ENCODE measurements at places on chromosomes 5 and 9.

DNA sequence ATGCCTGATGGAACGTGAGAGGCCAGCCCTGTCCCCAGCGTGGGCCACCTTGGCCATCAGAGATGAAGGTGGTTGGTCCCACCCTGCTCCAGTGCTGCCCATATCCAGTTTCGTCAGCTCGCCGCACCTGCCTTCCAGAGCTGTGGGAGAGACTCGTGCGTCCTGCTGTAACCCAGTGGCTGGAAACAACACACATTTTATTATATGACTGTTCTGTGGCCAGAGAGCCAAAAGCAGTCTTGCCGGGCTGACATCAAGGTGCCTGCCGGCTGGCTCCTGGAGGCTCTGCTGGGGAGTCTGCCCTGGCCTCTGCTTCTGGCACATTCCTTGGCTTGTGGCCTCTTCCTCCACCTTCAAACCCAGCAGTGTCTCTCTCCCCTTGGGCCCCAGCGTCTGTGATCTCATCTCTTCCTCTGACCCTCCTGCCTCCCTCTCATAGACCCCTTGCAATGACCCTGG lies 94.7 kb downstream of the RXRA start:
- DNase-seq: no peak

- no peak for DNase-seq
These were observed 487.3 kb downstream of the CCDC171 start for GRCh38 chr9:16039988-16040761.

DNA sequence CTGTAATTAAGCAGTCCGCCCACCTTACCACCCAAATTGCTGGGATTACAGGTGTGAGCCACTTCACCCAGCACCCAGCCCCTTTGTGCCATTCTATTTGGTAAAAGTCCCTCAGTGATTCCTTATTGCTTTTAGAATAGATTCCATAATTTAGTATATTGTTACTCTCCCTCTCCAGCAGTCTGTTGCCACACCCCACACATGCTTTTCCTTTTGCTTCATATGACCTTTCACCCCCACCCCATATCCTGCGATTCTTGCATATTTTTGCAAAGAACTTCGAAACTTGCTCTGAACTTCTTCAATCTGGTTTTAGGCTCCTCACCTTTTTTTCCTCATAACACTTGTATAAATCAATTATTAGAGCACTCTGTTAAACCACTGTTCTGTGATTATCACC lies 100.2 kb downstream of the MTREX start:
- DNase-seq: no peak

DNA sequence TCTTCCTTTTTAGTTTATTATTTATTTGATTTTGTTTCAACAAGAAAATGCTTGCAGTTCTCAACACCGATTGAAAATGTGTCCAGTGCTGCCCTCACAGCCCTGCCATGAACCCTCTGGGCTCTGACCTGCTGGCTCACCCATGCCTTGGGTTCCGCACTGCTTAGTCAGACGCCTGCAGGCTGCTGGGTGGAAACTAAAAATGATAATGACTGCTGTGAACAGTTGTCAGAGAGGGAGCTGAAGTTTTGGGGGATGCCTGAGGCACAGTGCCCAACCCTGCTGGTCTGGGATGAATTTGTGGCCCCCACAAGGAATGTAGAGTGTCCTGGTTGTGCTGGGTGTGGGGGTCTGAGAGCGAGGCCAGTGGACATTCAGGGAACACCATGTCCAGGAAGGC lies 22.2 kb upstream of the CFAP157 start:
- DNase-seq: no peak

DNA sequence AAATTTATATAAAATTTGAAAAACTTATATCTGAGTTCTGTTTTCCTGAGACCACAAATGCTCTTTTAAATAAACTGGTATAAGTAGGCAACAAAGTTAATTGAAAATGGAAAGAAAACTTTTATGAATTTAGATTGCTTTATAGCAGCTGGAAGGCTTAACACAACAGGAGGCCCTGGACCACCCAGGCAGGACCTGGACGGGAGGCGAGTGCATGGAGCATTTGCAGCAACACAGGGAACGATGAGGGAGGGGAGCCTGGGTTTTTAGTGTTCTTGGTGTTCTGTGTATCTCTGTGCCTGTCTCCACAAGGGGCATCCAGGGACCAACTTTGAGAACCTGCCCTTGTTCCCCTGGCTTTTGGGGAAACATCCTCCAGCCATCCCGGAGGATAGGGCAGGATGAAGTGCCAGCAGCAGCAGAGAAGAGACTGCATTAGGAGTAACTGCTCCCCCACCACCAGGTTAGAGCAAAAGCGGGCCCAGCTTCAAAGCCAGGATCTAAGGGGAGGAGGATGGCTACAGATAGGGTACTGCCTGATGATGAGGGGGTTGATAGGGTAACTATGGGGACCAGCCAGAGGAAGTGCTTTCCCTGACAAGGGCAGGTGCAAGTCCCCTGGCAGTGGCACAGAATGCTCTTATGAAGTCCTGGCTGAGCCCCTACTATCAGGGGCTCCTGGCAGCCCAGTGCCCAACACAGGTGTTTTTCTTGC lies 6.7 kb upstream of the SPATA31E1 start:
- no peak for DNase-seq

GRCh38 chr5:31983851-31984250 lies 190.3 kb downstream of the GOLPH3 start:
- DNase-seq: no peak

DNA sequence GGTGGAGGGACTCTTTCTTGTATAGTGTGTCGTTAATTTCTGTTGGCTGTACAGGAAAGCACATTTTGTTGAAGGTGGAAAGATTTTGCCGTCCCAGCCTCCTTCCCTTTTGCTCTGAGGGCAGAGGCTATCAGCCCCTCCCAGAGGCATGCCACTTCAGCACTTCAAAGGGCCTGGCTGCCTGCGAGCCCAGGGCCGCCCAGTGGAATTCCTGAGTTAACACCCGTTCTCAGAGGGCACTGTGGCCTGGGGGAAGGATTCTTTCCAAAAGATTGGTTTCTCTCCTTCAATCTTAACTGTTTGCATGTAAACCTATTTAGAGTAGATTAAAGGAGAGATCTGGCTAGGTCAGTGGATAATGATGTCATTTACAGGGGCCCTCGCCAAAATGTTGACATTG lies 238.6 kb downstream of the FANCC start:
- peak; percentile 14 for DNase-seq

GRCh38 chr9:92790542-92791527 lies 26.2 kb upstream of the BICD2 start:
- DNase-seq: peak; percentile 75

DNA sequence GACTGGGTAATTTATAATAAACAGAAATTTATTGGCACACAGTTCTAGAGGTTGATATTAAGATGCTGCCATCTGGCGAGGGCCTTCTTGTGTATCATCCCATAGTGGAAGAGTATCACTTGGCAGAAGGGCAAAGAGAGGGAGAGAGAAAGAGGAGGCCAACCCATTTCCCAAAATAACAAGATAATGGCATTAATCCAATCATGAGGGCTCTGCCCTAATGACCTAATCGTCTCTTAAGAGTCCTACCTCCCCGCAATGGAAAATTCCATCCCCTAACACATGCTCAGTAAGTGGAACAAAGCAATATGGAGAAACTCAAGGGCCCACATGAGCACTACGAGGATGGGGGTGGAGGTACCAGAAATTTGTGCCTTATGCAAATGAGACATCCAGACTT lies 17.6 kb upstream of the VDAC1 start:
- DNase-seq: no peak

DNA sequence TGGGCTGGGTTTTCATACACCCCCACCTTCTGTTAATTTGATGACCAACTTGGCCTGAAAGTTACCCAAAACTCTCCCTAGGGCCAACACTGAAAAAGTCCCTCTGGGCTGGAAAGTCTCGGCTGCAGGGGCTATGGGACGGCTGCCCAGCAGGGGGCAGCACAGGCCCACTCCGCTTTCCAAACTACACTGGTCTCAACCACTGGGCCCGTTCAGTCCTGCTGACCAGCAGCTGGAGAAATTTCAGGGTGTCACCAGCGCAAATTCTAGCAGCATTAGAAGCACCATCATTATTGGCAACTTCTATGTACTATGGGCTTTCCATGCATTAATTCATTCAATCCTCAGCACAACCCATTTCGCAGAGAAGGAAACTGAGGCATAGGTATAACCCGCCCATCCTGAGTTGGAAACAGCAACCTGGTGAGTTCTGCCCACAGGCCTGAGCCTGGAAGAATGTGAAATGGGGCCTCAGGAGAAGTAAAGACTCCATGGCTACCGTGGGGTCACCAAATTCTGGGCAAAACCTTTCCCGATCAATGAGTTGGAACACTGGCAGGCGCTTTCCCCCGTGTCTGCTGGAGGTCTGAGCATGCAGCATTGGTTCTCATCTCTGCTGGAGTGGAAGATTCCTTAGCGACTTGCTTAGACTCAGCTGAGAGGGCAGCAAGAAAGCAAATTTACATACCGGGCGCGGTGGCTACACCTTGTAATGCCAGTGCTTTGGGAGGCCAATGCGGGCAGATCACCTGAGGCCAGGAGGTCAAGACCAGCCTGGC lies 9.7 kb downstream of the ORM2 start:
- DNase-seq: peak; percentile 90

DNA sequence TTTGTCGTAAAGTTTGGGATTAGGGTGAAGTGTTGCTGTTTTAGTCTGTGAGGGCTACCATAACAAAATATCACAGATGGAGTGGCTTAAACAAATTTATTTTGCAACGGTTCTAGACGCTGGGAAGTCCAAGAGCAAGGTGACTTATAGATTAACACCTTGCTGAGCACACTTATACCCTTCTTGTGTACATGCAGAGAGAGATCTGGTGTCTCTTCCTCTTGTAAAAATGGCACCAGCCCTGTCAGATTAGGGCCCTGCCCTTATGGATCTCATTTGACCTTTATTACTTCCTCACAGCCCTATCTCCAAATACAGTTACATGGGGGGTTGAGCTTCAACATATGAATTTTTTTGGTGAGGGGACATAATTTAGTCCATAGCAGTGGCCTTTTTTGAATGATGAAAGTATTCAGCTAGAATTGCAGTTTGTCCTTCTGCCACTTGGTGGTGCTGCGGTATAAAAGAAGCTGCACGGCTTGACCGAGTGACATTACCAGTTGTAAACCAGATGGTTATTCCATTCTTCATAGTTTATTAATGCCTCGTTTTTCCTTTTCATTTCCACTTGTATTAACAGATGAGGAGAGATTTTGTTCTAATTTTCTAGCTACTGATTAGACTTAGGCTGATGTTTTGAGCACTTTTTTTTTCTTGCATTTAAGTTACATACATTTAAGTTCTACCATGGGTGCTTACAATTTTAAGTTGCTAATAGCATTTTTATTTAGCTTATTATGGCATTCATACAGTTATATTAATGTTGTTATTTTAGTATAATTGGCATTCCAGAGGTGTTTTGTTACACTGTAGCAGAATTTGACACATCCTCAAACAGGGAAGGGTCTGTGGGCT lies 19.4 kb downstream of the DCP2 start:
- DNase-seq: peak; percentile 55

GRCh38 chr5:69270840-69271239 lies 36.2 kb downstream of the CDK7 start:
- DNase-seq: no peak

- DNase-seq: no peak
These were observed 49.3 kb downstream of the GADD45G start for GRCh38 chr9:89654025-89654662.

GRCh38 chr9:95729669-95730368 lies 145.7 kb upstream of the ERCC6L2 start:
- no peak for DNase-seq

DNA sequence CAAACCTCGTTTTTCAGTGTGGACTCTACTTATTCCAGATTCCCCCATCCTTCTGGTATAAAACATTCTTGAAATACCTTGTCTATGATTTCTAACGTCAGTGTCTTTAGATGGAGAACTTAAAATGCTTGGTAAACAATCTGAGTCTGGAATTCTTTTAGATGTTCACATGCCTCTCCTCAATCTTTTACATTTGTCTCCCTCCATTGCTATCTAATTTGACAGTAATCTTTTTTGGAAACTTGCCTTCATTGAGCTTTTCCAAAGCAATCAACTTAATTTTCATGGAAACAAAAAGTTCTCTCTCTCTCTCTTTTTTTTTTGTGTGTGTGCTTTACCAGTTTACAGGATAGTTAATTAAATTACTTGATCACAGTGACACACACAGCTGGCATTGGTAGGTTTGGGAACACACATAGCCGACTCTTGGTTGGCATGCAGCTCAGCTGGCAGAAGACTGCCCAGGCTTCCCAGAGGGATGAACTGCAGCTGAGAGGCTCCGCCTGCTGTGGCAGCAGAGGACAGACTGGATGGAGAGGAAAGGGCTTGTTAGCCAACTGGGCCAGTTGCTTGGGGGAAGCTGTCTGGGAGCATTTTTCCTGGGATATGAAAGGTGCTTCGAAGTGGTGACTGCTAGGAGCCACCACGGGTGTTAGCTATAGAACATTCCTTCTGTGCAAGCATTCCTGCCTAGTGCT lies 271.3 kb downstream of the ZSWIM6 start:
- DNase-seq: no peak

GRCh38 chr5:128216860-128217531 lies 133.4 kb downstream of the SLC12A2 start:
- DNase-seq: no peak

GRCh38 chr9:118782790-118783463 lies 586.3 kb downstream of the BRINP1 start:
- DNase-seq: no peak

DNA sequence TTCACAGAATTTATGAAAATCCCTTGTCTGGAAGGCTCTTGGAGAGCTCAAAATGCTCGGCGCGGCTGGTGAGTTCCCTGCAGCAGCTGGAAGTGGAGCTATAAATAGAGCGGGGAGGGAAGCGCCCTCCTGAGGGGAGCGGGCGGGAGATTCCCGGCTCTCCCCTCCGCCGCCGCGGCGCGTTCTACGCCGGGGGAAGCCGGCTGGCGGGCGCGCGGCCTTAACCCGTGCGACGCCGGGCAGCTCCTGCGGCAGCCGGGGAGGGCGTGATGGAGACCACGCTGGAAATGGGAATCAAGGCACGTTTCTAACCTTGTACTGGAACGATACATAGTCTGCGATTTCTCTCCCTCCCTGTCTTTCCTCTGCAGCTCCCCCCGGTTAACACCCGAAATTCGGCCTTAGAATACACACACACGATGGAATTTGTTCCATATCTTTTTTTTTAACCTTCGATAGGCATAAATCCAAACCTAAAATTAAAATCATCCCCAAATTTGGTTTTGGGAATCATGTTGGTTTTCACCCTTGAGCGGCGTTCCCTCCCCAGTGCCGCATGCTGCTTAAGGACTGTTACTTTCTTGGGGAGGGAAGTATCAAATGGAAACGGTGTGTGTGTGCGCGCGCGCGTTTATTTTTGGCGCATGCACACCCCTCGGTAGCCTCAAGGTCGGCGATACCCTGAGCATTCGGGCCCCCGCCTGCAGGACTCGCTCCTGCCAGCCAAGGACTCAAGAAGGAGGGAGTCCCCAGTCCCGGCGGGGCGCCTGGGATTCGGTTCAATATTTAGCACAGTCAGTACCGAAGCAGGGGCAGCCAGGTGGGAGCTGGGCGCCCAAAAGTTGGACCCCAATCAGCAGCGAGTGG lies 306.3 kb upstream of the KCNN2 start:
- DNase-seq: no peak

DNA sequence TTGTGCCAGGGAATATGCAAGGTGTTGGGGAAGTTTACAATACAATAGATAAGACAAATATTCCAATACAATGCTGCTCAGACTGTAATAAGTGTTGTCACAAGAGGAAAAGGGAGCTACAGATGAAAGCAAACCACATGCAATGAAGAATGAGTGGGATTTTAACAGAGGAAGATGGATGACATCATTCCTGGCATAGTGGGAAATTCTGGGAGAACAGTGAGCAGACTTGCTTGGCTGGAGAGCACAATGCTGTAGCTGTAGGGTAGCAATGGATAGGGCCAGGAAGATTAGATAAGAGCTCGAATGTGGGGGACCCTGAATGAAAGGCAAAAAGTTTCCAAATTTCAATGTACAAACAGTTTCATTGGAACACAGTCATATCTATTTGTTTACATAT lies 9.5 kb upstream of the DPYSL3 start:
- no peak for DNase-seq
